ENCODE measurements at places on chromosomes 4 and X.

GRCh38 chrX:45851434-45851991, 650.8 kb upstream of the DIPK2B start:
- peak; percentile 66 for DNase-seq

- DNase-seq = no peak
Observed at GRCh38 chrX:112081781-112082652, 559 bp downstream of the TRPC5 start.

DNA sequence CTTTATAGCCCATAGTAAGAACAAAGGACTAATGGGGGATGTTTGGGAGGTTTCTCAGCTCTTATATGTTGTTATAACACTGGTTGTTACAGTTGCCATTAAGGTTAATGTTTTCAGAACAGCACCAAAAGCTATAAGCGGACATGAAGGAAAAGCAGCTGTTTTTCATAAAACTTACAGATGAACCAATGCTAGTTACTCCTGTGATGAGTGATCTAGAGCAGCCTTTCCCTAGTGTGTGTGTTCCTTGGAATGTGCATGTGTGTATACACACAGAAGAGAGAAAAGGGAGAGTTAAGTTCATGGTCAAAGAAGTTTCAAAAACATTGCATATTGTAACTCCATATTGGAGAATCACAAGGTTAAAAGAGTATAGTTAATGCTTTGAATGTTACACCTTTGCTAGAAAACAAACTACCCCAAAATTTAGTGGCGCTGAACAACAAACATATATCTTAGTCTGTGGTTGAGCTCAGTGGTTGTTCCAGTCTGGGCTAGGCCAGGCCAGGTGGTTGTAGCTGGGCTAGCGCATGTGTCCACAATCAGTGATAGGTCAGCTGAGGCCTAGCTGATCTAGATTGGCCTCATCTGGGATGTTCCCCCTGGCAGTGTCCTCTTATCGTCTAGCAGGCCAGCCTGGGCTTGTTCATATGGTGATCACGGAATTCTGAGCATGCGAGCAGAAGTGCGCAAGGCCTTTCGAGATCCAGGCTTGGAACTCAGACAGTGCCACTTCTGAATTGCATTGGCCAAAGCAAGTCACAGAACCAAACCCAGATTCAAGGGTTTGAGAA, 151.0 kb downstream of the NHS start:
- DNase-seq = no peak

- peak; percentile 7 for DNase-seq
Observed at GRCh38 chr4:139144911-139145551, 32.0 kb downstream of the ELF2 start.

DNA sequence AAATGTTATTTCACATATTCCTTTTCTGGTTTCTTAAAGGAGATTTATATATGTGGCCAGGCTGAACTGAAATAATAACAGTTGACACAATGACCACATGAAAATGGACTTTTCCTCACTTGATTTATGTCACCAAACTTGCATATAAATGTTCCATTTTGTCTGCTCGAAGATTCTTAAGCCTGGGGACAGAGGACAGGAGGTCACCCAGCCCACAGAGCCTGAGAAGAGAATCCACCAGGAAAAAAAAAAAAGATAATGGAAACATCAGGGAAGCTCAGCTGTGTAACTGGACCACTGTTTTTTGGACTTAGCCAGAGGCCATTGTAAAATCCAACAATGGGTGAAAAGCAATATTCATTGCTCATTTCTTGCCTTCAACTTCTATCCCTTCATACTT, 359.0 kb upstream of the FGF16 start:
- DNase-seq = no peak

GRCh38 chrX:30144971-30145731, 70.2 kb upstream of the MAGEB2 start:
- no peak for DNase-seq

- peak; percentile 34 for DNase-seq
Observed at GRCh38 chrX:45083314-45083713, 117.4 kb downstream of the DIPK2B start.

DNA sequence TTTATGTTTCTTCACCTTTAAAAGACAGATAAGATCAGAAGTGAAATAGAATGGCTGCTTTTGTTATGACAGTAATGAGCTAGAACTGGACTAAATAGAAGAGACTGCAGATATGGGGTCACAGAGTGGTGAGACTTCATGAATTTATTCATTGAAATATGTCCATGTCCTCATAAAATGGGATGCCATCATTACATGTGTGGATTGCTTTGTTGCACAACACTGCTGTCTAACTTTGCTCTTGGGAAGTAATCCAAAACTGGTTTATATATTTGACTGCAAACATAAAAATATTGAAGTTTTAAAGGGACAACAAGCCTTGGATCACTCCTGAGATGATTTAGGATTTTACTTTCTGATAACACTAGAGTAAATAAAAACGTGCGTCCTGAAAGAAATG, 209.2 kb upstream of the FAT4 start:
- DNase-seq = no peak

DNA sequence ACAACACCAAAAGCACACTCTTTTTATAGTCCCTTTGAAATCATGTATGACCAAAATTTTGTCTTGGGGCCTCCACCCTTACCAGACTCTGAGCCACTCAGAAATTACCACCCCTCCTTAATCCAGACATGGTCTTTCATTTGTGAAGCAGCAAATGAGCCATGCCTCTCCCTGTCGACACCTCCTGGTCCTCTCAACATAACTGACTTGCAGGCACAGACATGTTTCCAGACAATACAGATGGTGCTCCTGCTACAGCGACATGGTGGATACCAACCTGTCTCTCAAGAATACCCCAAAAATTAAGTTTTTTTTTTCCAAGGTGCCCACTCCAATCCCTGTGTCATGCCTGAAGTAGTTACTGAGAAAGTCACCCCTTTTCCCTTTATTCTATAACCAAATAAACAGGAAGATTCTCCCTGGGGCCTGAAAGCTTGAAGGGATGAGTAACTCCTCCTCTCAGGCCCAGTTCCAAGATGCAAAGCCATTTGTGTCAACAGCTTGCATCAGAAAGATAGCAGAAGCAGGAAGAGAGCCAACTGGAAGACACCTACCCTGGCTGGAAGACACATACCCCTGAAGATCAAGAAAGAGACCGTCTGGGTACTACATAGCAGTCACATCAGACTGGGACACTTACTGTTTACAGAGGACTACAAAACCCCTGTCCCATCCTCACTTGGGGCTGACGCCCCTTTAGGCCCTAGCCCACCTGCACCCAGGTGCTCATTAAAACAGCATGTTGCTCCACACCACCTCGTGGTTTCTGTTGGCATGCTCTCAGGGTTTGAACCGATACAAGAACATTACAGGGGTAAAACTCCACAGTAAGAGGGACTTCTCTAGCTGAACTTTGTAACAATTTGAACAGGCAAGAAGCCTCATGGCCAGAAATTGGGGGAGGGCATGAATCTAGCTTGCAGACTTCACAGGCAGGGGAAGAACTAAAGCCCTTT, 5.5 kb upstream of the UGT2B17 start:
- DNase-seq = no peak

DNA sequence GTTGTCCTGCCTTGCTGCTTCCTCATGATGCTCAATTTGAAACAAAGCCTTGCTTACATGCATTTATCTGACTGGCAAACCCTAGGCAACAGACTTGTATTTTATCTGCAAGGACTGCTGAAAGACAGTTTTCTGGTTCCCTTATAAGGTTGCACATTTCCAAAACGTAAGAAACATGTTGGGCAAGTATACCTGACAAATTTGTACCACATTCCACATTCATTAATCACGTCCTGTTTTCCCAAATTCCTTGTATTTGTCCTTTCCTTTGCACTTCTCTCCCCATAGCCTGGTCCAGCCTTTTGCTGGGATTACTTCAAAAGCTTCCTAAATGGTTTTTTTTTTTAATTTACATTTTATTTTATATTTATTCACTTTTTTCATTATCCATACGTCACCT, 310.1 kb downstream of the PPP3CA start:
- DNase-seq = no peak

DNA sequence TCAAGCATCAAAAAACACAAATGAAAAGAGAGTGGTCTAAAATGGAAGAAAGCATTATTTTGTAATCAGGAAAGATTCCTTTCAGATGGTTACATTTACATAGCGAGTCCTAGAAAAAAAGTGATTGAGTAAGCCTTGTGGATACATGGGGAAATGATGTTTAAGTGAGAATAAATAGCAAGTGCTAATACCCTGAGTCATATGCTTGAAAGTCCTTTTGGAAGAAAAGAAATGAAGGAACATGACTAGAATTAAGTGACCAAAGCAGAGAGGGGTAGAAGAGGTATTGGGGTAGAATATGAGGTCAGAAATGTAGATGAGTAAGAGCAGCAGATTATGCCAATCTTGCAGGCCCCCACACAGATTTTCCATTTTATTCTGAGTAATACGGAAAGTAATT, 814.8 kb upstream of the GRID2 start:
- no peak for DNase-seq

- DNase-seq = no peak
Observed at GRCh38 chr4:23268072-23268771, 575.5 kb downstream of the GBA3 start.

- DNase-seq = no peak
Observed at GRCh38 chr4:173546776-173547175, 16.7 kb upstream of the HAND2 start.

DNA sequence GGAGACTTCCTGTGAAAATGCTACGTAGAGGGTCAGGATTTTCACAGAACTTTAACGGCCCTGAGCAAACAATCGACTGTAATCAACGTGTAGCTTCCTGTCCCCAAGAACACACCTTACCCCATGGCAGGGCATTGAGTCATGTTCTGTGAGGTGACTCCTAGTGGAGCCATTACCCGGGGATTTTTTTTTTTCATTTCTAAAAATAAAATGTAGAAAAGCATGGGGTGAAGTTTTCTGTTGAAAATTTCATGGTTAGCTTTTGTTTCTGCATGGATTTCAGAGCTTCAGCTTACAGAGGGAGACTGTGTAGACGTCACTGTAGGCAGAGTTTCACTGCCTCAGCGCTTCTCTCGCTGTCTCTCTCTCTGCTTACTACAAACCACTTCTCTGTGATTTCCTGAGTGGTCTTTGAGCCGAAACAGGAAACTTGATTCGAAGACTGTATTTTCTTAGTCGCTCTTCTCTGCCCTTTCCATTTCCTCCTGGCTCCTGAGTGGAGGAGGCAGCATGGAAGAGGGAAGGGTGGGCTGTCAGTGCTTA, 111.7 kb downstream of the NFKB1 start:
- peak; percentile 62 for DNase-seq

- no peak for DNase-seq
Observed at GRCh38 chr4:100288811-100289529, 98.7 kb upstream of the DDIT4L start.

- no peak for DNase-seq
Observed at GRCh38 chrX:14355556-14355955, 173.8 kb upstream of the GLRA2 start.

DNA sequence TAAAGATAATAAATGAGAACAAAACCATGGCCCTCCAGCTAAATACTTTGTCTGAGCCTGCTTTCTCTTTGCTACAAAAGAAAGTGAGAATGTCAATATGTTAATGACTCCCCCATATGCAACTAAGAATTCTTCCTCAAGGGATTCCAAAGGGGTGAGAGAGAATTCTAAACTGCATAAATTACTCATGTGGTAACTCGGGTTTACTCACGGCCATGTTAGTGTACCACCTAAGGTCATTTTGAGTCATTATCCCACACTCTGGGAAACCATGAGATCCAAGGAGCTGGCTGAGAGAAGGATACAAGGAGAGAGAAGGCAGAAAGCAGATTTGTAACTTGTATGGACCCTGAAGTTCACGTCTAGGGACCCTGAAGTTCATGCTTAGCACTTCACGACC, 190.3 kb downstream of the DHX15 start:
- DNase-seq = no peak

GRCh38 chrX:133265331-133265730, 47.2 kb upstream of the TFDP3 start:
- DNase-seq = no peak

DNA sequence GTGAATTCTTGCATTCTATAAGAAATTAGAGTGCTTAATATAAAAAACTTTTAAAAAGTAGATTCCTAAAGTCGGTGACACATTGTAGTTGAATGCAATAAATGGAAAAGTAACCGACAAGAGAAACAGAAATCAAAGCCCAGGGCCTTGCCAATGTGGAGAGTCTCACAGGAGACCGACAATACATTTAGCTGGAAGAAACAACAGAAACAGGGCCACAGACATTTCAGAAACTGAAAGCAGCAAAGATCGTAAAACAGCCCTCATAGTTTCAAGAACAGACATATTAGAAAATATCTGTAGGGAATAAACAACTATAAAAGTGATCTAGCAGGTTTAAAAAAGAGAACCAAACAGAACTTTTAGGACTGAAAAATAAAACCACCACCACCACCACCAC, 49.5 kb downstream of the STAP1 start:
- DNase-seq = no peak

- DNase-seq = no peak
Observed at GRCh38 chrX:10841579-10841978, 221.2 kb upstream of the MID1 start.

DNA sequence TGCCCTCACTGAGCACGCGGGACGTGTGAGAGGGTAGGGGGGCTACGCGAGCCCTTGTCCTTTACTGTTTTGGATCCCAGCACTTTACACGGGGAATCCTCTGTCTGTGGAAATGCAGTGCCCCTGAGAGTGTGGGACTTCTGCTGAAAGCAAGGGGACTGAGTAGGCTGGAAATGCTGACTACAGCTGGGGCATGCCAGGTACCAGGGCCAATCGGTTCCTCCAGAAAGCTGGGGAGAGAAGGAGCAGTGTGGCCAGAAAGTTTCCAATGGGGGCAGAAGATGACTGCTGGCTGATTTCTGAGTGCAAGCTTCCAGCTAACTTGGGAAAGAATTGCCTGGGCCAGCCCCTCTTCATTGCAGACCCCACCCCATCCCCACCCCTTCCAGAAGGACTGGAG, 1.5 kb downstream of the NHSL2 start:
- DNase-seq = no peak

Data from CD4-positive, alpha-beta T cell treated with Interleukin-6 for 4 hours (primary cell).